ENCODE measurements at places on chromosomes 4 and X. TPM values are rescaled to one million over a fixed set of nuclear protein-coding genes. Genes with fewer than 3 reads are reported as not detected.

Gene RAB41
- total RNA-seq = not detected

Gene TEX11
- 0.33 TPM for total RNA-seq

Gene ARR3
- total RNA-seq = 9.8 TPM

Gene RGN
- 11.4 TPM for total RNA-seq
